Activated T-cell treated with anti-CD3 and anti-CD28 coated beads, Interleukin-2, amount 50 U/mL, for 48 hours (primary cell): ENCODE measurements at places on chromosomes 1 and 21.

DNA sequence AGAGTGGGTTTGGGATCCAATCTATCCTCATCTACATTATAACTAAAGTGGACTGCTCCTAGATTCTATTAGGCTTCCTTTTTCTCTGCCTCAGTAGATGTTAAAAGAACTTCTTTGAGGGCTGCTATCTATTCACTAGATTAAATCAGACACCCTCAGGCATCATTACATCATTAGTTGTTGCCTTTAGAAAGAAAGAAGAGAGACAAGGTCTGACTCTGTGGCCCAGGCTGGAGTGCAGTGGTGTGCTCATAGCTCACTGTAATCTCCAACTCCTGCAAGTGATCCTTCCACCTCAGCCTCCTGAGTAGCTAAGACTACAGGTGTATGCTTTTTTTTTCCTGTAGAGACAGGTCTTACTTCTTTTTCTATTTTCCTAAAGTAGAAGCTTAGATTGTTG is 71.1 kb upstream of the EXO1 start:
- DNase-seq = no peak

DNA sequence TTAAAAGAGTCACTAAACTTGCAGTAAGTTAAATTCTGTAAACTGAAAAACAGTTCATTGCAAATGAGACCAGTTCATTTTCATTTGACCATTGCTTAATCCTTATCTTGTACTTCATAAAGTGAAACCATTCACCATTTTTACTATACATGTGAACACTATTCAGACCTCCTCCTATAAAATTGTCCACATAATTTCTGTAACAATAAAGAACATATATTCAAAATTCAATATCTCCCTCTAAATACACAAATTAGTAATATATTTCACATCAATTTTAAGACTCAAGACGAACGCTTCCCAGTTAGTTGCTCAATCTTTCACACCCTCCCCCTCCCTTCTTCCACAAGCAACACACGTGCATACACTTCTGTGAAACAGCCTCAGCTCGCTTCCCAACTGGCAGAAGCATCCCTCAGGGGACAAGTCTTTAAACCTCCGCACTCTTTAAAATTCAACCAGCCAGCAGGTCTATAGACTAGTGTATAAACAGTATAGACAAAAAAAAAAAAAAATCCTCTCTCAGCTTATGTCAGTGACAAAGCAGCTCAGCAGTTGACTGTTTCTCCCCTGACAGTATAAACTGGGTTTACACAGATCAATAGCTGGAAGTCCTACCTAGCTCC is 99.6 kb downstream of the DENND1B start:
- DNase-seq = no peak

- no peak for DNase-seq
Measured at GRCh38 chr1:164983023-164983650, 373.4 kb downstream of the LMX1A start.

DNA sequence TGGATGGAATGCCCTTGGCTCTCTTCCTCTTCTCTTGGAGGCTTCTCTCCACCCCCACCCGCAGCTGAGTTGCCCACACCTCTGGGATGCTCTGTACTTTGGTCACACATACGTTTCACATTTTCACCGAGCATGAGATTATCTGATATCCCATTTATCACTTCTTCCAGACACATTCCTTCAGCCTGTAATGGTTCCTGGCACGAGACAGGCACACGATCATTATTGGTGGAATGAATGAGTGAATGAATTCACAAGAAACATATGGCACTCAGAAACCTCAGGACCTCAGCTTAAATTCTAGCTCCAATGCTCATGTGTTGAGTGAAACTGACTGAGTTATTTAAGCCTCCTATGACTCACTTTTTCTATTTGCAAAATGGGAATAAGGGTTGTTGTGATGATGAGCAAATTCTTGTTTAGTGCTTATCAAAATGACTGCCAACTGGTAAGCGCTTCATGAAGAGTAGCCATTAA is 242.7 kb upstream of the JUN start:
- DNase-seq = no peak

DNA sequence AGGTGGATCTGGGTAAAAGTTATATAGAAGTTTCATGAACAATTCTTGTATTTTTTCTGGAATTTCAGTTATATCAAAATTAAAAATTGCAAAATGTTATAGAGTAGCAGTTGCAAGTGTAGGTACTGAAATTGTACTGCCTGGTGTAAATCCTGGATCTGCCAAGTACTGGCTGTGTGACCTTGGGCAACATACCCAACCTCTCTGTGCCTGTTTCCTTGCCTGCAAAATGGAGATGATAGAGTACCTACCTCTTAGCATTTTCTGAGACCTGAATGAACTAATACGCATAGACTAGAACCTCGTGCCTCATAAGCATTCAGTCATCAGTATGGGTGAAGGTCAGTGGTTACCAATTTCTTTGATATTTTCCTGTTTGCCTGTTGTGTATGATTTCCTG is 290.0 kb upstream of the KAZN start:
- DNase-seq = no peak

DNA sequence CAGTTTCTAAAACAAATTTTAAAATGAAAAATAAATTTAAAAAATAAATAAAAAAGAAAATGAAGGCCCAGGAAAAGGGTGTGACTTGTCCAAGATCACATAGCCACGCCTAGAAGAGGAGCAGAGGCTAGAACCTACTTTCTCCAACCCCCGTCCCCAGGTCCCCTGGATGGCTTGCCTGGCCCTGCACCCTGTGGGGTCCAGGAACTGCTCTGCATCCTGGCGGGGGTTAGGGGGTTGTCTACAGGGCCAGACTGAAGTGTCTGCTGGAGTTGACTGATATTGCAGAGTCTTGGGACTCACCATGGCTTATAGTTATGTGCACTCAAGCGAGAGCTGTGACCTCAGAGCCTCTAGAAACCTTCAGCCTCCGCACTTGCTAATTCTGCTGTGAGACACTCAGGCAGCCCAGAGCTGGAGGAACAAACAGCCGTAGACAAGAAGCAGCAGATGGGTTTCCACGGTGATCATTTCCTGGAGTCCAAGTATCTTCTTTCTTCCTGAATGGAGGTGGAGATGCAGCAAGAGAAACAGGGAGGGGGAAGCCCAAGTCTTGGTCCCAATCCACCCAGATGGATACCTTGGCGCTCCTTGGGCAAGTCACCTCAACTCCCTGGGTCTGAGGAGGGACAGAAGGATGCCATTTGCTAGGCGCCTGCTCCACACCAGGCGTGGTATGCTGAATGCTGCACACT is 5.2 kb upstream of the EXTL1 start:
- no peak for DNase-seq

GRCh38 chr1:184953600-184954219 is 20.6 kb downstream of the NIBAN1 start:
- no peak for DNase-seq

- DNase-seq = no peak
Measured at GRCh38 chr1:53218201-53218600, 2.2 kb downstream of the CZIB start.

GRCh38 chr1:163570071-163570470 is 248.3 kb downstream of the NUF2 start:
- DNase-seq = no peak

DNA sequence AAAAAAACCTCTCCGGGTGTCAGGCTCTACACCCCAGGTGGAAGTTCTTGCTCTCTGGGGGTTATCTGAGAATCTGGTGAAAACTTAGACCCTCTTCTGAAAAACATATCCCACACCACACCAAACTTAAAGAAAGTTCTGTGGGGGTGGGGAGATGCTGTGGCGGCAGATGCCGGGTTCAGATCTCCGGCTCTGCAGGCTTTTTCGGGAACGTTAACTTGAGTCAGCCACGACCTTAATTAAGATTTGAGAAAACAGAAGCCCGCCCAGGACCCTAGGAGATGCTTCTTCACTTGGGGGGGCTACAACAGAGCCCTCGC is 2.3 kb downstream of the RCC2 start:
- DNase-seq = no peak

DNA sequence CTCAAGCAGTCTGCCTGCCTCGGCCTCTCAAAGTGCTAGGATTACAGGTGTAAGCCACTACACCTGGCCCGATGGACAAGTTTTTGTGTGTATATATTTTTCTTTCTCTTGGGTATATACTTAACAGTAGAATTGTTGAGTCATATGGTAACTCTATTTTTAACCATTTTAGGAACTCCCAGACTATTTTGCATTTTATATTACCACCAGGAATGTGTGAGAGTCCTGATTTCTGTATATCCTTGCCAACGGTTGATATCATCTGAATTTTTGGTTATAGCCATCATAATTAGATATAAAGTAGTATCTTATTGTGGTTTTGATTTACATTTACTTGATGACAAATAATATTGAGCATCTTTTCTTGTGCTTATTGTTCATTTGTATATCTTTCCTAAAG is 20.7 kb downstream of the FNBP1L start:
- DNase-seq = no peak

- DNase-seq = no peak
Measured at GRCh38 chr1:214476229-214476985, 75.0 kb downstream of the PTPN14 start.

DNA sequence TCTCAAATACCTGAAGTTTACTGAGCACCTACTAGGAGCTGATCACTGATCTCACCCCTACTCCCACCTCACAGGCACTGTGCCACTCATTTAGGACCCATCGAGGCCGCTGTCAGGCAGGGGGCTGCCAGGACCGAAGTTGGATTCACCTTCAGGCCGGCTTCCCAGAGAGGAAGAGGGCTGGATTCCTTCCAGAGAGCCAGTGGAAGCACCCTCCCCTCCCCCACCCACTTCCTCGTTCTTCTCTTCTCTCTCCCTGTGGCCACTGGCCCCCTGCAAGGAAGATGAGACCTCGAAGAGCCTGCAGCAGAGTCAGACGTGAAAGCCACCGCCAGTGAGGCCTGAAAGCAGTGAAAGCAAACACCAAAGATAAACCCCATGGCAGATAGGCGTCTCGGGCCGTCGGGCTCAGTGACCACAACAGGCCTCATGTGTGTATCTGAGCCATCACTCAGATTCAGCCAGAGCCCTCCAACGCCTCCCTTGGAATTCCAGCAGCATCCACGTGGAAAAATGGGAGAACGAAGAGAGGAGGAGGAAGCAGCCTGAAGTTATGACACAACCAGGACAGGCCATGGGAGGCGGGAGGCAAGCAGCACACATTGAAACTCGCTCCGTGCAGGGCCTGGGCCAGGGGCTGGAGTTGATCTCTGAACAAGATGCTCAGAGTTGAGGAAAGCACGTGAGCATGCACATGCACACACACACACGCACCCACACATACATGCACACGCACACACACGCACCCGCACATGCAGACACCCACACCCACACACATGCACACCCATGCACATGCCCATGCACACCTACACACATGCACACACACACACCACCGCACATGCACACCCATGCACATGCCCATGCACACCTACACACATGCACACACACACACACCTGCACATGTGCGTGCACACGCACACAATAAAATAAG is 6.2 kb upstream of the AGTRAP start:
- no peak for DNase-seq

GRCh38 chr1:221439008-221439746 is 302.7 kb downstream of the DUSP10 start:
- peak; percentile 68 for DNase-seq

GRCh38 chr1:36512842-36513241 is 30.1 kb upstream of the CSF3R start:
- no peak for DNase-seq

DNA sequence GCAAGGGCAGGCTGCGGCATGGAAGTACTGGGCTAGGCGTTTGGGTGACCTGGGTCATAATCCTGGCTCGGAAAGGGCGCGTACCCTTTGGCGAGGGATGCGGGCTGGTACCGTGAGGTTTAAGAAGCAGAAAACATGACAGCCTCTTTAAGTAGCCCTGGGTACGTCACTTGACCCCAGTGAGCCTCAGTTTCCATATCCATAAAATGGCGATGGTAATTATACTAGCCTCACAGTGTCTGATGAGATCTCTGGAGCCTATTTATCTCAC is 700 bp downstream of the PIGV start:
- DNase-seq = no peak

- DNase-seq = peak; percentile 68
Measured at GRCh38 chr1:209435654-209436566, 147.6 kb upstream of the CAMK1G start.

- no peak for DNase-seq
Measured at GRCh38 chr1:94022471-94023189, 98.3 kb downstream of the ABCA4 start.

- no peak for DNase-seq
Measured at GRCh38 chr1:226702318-226702956, 36.6 kb downstream of the ITPKB start.
